Stimulated activated CD4-positive, alpha-beta T cell treated with anti-CD3 and anti-CD28 coated beads, Interleukin-4, amount 100 ng/mL, for 48 hours (primary cell): ENCODE measurements at places on chromosomes 11 and 22.

DNA sequence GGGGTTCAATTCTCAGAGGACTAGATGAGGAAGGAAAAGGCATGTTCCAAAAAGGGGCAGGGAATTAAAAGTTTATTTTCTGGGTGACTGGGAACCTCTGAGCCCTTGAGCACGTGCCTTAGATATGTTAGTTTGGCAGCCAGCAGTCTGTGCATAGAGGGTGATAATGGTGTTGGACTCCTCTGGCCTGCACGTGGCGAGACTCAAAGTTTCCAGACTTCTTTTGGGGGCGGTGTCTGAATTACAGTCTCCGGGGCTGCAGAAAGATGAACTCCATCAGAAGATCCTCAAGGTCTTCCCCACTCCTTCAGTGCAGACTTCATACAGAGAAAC lies 861 bp upstream of the ZNRF3 start:
- no peak for DNase-seq

DNA sequence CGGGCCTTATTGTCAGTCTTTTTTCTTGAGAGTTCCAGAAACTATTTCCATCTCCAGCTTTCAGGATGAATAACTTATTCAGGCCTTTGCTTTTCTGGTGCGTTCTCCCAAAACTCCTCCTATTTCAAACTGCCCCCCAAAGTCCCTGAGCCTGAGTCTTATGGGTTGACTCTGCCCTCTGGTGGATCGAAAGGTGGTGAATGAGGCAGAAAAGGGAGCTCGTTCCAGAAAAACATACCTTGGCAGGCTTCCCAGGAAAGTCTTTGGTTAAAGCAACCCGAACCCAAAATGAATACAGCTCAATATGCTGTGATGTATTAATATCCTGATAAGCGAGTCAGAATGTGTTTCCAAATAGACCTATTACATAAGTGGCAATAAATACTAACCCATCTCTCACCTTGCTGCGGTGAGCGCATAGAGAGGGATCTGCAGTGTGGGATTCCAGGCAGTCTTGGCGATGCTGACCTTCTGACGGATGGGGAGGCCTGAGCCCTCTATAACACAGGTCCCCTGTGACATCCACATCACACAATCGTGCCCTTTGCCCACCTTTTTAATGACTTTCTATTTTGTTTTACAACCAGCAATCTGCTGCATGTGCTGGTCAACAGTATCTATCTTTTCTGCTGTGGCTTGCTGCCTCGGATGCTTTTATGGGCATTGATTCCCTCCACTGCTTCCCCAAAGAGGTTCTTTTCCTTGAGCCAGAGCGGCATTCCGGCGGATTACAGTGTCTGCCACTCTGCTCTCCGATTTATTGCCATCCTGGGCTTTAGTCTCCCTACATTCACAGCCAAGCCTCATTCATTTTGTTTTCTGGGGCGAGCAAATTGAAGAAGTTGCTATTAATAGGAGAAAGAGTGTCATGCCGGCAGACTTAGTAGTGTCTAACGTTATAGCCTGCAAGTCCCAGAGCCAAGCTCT lies 756.8 kb downstream of the NTM start:
- no peak for DNase-seq

DNA sequence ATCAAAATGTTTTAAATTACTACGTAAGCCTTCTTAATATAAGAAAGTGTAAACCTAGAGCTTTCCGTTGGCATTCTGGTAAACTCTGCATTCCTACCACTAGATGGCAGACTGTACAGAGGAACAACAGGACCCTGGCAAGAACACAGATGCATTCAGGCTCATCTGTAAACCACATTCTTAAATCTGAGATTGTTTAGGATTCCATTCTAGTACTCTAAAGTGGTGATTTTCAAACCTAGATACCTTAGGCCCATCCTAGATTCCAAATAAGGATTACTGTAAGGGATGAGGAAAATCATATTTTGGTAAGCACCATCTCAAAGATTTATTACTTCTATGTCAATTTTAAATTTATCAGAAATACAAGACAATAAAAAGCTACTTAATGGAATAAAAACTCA lies 26.9 kb downstream of the PICALM start:
- DNase-seq, result peak; percentile 37

DNA sequence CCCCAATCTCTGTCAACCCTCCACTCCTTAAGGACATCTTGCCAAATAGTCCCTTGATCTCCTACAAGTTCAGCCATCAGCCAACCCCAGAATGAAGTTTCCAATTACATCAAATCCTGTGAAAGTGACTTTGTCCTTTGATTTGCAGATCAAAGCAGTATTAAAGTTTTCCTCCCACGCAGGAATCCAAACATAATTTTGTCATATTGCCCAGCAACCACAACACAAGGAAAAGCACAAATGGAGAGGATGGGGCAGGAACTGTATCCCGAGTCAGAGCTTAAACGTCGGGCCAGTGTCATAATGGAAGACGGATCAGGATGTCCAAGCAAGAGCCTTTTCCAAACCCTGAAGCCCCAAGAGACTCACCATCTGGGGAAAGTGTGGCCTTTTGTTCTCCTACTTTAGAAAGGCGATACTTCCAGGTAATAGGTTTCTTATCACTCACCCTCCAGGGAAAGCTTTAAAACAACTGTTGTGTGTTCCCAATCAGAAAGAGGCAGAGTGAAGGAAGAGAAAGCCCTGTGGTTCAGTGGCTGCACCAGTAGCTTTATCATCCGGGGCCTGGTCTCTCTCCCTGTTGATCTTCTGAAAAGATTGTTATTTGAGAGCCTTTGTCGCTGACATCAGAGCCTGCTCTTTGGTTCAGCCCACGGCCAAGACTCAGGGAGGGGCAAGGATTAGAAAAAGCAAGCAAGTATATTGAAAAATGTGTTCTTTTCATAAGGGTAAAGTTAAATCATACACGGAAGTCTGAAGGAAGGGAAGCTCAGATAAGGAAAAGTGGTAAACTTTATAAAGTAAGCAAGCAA lies 41.7 kb downstream of the EXPH5 start:
- DNase-seq, result no peak

GRCh38 chr11:69620683-69621290 lies 20.2 kb upstream of the CCND1 start:
- no peak for DNase-seq

DNA sequence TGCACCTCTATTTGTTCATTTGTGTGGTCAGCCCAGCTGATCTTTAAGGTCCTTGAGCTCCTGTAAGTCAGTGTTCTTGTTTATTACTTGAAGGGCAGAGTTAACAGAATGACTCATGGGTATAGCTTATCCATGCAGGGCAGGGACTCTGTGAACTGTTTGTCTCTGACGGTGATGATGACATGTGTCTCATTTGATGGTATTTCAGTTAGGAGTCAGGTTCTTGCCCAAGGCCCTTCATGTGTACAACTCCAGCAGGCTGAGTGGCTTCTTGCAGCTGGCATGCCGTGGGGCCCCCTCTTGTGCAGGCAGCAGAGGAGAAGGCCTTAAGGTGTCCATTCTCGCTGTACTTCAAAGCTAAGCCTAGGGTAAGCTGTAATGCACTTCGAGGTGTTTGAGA lies 165.1 kb downstream of the DBX1 start:
- no peak for DNase-seq

DNA sequence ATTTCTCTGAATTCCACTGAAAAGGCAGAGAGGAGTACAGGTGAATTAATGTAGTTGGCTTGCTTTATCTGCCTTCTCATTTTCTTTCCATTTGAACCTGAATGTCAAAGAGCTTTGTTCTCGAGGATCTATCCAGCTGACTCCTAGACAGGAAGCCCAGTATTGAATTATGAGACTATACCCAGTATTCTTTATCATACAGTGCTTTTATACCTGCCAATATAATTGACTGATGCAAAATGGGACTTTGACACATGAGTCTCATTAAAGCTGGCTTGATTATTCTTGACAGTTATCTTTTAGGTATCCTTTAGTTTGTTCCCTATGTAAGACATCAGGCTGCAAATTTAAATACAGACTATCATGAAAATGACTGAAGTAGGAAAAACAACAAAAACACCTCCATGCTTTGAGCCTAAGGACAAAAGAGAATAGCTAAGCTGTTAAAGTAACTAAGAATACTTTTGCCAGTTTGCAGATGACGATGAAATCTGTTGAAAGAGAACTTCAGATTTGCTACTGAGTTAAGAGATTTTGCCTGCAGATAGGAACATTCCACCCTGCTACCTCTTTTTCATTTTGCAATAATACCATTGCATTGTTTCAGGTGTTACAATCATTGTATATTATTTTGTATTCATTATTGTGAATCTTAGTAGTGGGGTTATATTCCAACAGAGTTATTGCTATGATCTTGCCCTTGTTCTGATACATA lies 117.1 kb downstream of the ENTHD1 start:
- DNase-seq, result no peak

DNA sequence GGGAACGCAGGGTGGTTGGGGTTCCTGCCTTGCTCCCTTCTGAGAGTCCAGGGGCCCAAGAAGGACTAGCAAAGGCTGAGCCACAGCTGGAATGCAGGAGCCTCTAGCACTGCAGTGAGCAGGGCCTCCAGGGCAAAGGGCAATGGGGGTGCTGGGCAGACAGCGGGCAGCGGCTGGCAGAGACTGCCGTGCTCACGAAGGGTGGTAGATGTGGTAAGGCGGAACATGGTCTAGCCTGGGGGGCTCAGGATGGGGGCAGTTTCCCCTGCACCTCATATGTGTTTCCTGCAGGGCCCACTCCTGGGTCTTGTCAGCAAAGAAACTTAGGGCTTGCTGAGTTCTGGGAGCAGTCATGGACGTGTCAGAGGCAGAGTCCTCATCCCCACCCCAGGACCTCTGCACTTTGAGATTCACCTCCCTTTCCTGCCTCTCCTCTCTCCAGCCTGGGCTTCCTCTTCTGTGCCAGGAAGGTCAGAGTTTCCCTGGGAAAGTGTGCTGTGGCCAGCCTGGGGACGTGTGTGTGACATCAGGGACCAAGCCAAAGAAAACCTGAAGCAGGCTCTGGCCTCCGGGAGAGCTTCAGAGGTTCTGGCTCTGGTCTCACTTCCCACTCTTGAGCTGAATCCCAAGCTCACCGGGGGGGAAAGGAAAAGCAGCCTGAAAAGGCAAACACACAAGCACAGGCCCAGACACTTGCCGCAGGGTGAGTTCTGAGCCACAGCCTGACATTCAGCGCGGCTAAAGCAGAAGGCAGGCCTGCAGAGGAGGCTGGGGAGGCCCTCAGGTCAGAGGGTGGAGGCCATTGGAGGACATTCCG lies 4.4 kb downstream of the MOGAT2 start:
- DNase-seq, result no peak
